ENCODE measurements at places on chromosomes 11 and 22.

DNA sequence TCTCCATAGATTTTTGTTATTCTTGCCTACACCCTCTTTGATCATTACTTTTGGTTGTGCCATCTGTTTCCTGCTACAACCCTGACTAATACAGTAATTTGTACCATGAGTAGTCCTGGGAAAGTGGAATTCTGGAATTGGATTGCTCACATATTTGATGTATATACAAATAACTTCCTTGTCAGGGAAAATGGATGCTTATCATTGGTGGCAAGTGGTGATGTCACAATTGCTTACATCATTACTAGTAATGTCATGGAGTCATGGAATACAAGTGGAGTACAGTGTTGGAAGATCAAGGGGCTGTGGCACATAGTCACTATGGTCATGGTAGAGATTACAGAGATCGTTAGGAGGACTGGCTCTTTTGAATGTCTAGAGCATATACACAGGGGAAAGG is 24.4 kb downstream of the AASDHPPT start:
- no peak for DNase-seq

DNA sequence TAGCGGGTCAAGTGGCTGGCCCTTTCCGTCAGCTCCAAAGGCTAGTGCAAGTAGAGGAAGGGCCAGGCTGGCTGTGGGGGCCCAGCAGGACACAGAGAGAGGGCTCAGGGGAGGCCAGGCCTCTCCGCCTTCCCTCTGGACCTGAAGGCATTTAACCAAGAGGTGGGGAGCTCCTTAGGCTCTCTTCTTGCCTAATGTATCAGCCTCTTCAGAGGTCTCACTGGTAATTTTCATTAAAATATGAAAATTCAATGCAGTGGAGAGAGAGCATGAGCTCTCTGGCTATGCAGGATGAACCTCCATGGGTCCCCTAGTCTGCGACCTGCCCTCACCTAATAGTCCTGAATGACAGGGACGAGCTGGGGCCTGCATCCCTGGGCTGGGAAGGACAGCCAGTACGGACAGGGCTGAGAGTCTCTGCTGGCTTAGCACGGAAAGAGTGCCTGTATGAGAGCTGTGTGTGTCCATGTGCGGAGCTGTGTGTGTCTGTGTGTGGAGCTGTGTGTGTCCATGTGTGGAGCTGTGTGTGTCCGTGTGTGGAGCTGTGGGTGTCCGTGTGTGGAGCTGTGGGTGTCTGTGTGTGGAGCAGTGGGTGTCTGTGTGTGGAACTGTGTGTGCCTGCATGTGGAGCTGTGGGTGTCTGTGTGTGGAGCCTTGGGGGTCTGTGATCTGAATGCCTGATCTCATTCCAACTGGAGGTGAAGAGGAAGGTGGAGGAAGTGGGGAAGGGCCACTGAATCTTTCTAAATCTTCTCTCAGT is 2.4 kb downstream of the ALX4 start:
- DNase-seq: no peak

DNA sequence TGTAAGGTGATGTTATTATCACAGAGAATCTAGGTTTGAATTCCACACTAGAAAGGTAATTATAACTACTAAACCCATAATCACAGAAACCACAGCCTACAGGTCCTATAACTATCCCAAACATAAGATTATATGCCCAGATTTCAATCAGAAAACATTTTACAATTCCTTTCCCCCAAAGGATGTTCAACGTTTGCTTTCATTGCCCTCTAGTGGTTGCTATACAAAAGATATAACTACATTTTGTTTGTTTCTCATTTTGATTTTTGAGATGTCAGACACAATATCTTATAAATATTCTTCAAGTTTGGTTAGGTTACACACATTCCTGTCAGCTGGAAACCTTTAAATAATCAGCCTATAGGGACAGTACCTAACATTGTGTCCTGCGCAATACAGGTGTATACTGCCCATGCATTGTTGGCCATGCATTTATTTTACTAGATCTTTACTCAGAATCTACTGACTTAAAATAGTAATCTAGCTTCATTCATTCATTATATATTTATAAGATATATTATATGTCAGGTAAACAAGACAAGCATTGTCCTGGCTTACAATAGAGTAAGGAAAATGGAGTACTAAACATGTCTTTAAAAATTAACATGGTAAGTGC is 530.5 kb upstream of the CCDC90B start:
- DNase-seq: no peak

- DNase-seq: no peak
These were observed 2.0 kb upstream of the CASTOR1 start for GRCh38 chr22:30291058-30291892.
